Adrenal gland (tissue), 19 donors: ENCODE measurements at places on chromosomes 16 and 17. TPM values are rescaled to one million over a fixed set of nuclear protein-coding genes. Genes with fewer than 3 reads are reported as not detected.

C16orf54 gene
- polyA plus RNA-seq = 0.61 TPM

DNA sequence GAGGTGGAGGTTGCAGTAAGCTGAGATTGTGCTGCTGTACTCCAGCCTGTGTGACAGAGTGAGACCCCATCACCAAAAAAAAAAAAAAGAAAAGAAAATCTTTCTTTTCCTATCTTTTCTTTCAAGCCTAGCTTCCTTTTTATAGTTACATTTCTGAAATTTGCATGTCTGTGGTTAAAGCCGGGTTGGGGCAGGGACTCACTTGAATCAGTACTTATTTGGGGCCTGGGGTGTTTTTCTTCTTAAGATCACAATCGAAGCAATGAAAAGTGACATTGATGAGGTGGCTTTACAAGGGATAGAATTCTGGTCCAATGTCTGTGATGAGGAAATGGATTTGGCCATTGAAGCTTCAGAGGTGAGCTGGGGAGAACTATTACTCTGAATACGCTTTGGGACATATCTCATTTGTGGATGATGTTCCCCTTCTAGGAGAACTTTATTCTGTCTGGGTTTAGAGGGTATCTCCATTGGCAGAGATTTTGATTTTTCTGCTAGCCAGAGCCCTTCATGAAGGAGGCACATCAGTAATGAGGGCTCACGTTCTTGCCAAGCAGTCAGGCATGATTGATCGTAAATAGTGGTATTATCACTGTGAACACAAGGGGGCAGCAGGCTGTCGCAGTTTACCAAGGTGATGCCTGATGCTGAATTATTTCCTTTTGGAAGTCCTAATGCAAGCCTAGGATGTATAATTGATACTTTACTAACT, 14.3 kb downstream of the KPNB1 start:
- DNase-seq = peak; percentile 74

DNA sequence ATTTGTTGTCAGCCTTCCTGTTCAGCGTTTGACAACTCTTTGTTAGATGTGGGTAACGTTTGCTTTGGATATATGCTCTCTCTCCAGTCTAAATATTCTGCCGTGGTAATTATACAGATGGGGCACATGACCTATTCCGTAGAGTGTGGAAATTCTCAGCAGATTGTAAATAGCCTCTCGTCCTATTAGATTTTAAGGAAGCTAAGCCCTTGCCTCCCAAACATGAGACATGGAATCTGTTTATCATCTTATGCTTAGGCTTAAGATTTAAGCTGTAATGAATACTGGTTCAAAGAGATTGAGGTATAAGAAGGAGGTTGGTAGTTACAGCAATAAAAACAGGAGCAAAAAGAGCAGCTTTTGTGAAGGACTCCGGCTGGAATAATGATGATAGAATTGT, 87.4 kb downstream of the RBFOX1 start:
- no peak for DNase-seq

- DNase-seq = no peak
Measured at GRCh38 chr16:50265260-50265659, 1.1 kb upstream of the ADCY7 start.

- no peak for DNase-seq
Measured at GRCh38 chr16:78768718-78769117, 669.3 kb downstream of the WWOX start.

DNA sequence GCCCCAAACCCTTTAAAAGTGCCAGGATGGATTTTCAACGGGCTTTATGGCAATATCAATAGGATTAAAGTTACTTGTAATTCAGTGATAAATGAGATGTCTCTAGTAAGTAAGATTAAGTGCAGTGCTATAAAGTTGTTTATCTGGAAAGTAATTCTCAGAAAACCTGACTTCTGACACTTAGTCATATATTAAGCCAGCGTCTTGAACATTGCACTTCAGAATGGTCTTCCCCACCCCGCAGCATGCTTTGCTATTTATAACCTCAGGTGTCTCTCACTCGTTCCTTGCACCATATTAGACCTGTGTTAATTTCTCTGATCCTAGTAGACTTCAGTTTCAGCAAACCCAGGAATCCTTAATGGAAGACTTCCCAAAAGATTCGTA, 2.1 kb upstream of the MAF start:
- DNase-seq = no peak

DNA sequence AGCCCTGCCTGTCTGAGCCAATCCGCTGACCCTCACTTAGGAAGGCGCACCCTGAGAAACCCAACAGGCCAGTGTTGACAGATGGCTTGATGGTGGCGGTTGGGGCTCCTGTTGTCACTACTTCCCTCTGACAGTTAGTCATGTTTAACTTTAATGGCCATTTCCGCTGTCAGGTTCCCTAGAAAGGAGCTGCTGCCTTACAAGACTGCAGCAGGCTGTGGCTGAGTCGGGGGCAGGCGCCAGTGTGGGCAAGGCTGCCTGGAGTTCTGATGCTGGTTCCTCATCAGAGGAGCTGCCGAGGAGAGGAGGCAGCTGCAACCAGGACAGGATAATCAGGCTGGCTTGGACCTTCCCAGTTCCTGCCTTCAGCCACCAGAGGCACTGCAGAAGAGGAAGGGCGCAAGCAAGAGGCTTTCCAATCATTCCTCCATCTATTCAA, 223.2 kb upstream of the DYNLRB2 start:
- DNase-seq = no peak

DNA sequence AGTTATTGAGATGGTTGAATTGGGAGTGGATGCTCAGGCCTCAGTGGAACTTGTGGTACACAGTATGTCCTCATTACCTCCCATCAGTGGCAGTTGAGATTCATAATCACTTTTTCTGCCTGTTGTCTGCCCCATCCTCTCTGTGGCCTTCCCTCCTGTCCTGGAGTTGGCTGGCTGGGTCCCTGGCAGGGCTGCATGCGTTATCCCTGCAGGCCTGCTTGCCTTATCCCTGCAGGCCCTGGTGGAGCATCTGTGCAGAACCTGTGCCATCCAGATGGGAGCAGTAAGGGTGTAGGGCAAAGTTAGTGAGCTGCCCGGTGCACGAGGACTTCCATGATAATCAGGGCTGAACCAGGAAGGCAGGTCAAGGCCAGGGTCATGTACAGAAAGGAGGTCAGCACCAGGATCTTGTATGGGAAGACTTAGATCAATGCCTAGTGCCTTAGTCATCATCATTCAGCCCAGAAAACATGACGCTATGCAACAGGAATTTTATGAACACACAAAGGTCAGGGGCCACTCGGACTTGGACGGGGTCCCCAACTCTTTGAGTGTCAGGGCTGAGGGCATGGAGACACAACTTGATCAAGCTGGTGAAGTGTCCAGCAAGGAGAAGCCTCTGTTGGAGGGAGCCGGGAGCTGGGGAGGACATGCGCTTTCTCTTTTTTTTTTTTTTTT, 47.2 kb downstream of the ABCC1 start:
- peak; percentile 94 for DNase-seq

- no peak for DNase-seq
Measured at GRCh38 chr17:17526369-17526768, 30.2 kb upstream of the RASD1 start.

DNA sequence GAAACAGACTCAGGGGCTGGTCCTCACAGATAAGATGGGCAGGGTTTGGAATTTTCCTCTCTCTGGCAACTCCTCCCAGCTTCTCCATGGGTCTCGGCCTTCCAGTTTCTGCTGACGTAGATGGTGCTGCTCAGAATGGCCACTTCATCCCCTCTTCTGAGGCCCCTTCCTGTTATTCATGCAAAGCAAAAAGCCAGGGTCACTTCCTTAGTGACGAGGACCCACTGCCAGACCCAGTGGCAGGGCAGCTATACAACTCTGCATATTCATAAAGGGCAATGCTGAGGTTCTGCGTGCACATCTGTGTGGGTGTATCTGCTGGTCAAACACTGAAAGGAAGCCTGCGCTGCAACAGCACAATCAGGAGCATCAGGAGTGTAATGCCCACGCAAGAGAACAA, 108.8 kb downstream of the WSCD1 start:
- DNase-seq = peak; percentile 19
